ENCODE measurements at places on chromosomes 1 and 21.
A peak's percentile ranks its signal among the peaks of the same experiment; 100 is the strongest.

DNA sequence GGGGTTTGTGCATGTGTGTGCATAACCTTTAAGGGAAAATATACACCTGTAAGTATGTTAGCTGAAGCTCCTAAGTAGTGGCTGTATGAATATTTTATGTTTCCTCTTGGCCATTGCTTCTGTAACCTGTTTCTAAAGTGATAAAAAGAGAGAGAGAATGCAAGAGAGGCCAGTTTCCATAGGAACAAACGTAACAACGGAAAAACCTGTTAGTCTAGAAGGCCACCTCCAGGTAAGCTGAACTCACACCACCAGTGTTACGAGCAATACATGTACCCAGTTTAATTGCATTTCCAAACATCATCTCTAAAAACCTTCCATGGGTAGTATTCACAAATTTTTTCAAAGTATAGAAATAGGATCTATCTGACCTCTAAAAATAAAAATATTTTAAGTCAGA is 63.1 kb downstream of the PLPPR4 start:
- no peak for DNase-seq

DNA sequence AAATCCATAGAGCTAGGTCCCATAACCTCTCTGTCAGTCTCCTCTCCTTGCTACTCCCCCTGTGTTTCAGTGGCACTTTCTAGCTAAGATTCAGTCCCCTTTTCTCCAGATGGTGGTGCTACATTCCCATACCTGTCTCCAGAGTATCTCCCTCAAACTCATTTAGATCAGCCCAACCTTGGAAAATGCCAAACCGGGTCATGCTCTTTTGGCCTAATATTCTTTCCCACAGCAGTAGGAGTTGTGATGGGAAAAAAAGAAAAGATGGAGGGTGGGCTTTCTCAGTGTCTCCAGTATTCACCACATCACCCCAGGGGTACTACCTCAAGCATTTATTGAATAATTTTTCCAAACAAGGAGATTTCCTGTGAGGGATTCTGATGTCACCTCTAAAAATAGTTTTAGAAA is 3.2 kb upstream of the RXFP4 start:
- DNase-seq: peak; percentile 80

DNA sequence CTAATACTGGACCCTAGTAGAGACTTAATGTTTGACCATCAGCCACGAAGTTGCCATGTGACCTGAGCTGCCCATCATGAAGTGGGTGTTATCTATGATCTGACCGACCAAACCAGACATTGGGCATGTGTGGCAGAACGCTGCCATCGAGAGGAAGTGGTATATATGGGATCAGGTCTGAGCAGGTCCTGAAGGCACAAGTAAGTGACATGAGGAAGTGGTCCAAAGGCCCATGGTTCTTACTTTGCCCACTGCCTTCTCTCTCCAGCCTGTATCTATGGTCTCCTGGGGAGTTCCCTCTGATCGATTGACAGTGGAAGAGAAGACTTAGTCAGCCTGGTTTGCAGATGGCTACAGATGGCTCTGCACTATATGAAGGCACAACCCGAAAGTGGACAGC is 7.9 kb downstream of the SPSB1 start:
- DNase-seq: no peak

DNA sequence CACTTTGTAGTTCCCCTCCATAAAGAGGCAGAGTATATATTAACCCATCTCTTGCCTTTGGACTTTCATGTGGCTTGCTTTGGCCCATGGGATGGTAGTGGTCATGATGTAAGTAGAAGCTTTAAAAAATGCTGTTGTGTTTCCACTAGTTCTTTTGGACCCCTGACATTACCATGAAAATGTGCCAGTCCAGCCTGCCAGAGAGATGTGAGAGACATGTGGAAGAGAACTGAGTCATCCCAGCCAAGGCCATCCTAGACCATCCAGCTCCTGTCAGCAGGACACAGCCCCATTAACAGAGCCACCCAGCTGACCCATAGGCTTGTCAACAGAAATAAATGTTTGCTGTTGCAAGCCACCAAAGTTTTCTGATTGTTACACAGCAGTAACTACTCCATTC is 3.9 kb upstream of the CD101 start:
- DNase-seq: no peak

GRCh38 chr1:19926296-19927129 is 3.1 kb upstream of the PLA2G2E start:
- no peak for DNase-seq

DNA sequence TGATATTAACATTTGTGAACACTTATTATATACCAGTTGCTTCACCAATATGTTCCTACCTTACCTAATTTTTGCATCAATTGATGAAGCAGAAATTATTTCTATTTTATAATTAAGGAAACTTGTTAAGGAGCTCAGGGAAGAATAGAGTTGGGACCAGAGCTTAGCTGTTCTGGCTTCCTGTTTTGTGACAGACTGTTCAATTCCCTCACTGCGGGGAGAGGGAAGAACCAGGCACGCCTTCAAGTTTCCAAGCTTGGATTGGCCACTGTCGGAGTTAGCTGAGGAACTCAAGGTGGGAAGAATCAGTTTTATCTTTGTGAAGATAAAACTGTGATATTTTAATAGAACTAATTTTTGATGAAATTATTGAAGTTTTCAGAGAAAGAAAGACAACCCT is 142.3 kb upstream of the LMO4 start:
- no peak for DNase-seq

DNA sequence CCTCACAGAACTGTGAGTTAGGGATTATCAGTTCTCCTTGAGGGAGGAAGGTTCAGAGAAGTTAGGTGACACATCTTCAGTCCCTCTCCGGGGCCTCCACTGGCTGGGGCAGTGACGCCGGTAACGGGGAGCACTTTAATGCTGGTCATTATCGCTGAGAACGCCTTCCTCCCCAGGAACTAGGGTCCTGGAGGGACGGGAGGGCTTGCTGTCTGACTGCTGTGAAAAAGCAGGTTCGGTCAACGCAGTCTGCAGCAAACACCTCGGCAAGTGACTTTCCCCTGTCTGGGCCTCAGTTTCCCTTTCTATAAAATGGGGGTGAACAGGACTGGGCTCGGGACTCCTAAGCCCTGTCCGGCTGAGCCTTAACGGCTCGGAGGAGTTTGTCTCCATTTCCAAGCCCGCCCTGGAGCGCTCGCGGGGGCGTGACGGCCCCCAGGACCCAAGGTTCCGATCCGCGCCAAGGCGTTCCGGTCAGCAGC is 341 bp upstream of the TMEM61 start:
- DNase-seq: no peak

DNA sequence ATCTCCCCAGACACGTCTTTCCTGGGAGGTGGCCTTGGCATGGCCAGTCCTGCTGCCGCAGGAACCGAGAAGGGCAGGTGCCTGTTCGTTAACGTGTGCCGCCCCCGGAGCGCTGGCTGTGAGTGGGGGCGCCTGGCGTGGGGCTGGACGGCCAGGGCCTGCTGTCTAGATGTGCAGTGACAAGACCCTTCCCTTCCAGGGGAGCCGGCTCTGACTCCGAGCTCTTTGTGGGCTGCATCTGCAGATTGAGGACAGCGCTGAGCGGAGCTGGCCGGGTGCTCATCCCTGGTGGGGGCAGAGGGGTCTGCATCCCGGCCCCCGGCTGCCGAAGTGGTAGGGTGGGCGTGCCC is 13.0 kb downstream of the COL18A1 start:
- DNase-seq: no peak

Measured in fibroblast of the aortic adventitia (primary cell).